ENCODE measurements at places on chromosomes 1 and 21.

GRCh38 chr1:228369608-228370438 is 36.8 kb downstream of the TRIM11 start:
- no peak for DNase-seq
- H3K4me3 ChIP-seq, result no peak overlapping the region
- H3K36me3 ChIP-seq, result no peaks in the 10 kb centered on the region

GRCh38 chr1:229495782-229496181 is 12.4 kb downstream of the NUP133 start:
- no peak overlapping the region for H3K27ac ChIP-seq
- H3K36me3 ChIP-seq, result peaks cover 13% of the 10 kb centered on the region
- no peaks in the 10 kb centered on the region for H3K4me1 ChIP-seq
- DNase-seq, result no peak
- H3K27me3 ChIP-seq, result no peaks in the 10 kb centered on the region
- no peak overlapping the region for H3K4me3 ChIP-seq

DNA sequence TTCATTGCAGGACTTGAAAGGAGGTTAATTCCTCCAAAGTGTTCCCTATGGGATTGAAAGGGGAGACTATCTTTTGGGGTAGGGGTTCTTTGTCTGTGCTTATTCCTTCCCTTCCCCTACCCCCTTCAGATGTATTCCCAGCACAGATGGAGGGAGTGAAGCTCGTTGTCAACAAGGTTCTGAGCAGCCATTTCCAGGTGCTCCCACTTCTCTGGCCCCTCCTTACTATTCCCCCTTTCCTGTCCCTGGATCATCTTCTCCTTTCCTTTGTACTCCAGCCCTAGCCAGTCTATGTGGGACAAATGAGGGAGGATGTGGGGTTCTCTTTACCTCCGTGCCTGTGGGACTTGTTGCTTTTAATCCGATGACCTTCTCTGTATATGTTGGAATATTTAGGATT is 899 bp downstream of the TOMM40L start:
- peak overlapping the region; percentile 62 for H3K4me3 ChIP-seq
- peaks cover 2% of the 10 kb centered on the region for H3K4me1 ChIP-seq
- no peak for DNase-seq
- peaks cover 8% of the 10 kb centered on the region for H3K36me3 ChIP-seq
- no peak overlapping the region for H3K27ac ChIP-seq

GRCh38 chr21:34935452-34935851 is 113.7 kb downstream of the RUNX1 start:
- H3K4me3 ChIP-seq, result no peak overlapping the region
- H3K27me3 ChIP-seq, result no peaks in the 10 kb centered on the region
- H3K27ac ChIP-seq, result no peak overlapping the region

- DNase-seq, result no peak
- H3K4me1 ChIP-seq, result no peaks in the 10 kb centered on the region
- no peak overlapping the region for H3K4me3 ChIP-seq
- no peaks in the 10 kb centered on the region for H3K27me3 ChIP-seq
- H3K27ac ChIP-seq, result no peak overlapping the region
- no peaks in the 10 kb centered on the region for H3K36me3 ChIP-seq
These were observed 202.9 kb downstream of the TBX15 start for GRCh38 chr1:118785246-118785645.

GRCh38 chr1:232927830-232928505 is 22.4 kb upstream of the NTPCR start:
- DNase-seq, result no peak
- H3K4me3 ChIP-seq, result no peak overlapping the region
- H3K36me3 ChIP-seq, result no peaks in the 10 kb centered on the region
- no peak overlapping the region for H3K27ac ChIP-seq
- no peaks in the 10 kb centered on the region for H3K4me1 ChIP-seq

- no peaks in the 10 kb centered on the region for H3K36me3 ChIP-seq
- no peaks in the 10 kb centered on the region for H3K27me3 ChIP-seq
- H3K27ac ChIP-seq, result no peak overlapping the region
These were observed 185.1 kb downstream of the PLPP3 start for GRCh38 chr1:56394298-56394697.

DNA sequence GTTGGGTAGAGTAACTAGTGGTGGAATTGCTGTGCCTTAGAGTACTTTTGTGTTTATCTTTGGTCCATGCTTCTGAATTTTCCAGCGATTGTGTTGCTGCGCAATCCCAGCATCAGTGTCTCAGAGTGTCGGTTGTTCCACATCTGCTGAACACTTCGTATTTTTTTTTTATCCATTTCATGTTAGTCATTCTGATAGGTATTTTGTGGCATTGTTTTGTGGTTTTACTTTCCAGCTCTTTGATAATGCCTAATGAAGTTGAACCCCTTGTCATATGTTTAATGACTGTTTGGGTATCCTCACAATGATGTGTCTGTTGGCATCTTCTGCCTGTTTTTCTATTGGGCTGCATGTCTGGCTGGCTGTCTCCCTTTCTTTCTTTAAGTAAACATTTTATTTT is 13.6 kb downstream of the TUFT1 start:
- H3K36me3 ChIP-seq, result no peaks in the 10 kb centered on the region
- H3K4me1 ChIP-seq, result 0 out of 2 replicates have a peak, but pooled peaks cover 1% of the 10 kb centered on the region
- H3K27me3 ChIP-seq, result no peaks in the 10 kb centered on the region
- no peak overlapping the region for H3K27ac ChIP-seq

- H3K36me3 ChIP-seq, result no peaks in the 10 kb centered on the region
- H3K27ac ChIP-seq, result no peak overlapping the region
- no peak for DNase-seq
- H3K4me1 ChIP-seq, result peaks cover 8% of the 10 kb centered on the region
- no peak overlapping the region for H3K4me3 ChIP-seq
These were observed 8.0 kb downstream of the PKLR start for GRCh38 chr1:155293086-155293749.

GRCh38 chr1:110829955-110830553 is 42.9 kb upstream of the CD53 start:
- H3K4me1 ChIP-seq, result no peaks in the 10 kb centered on the region
- H3K27me3 ChIP-seq, result no peaks in the 10 kb centered on the region
- no peak overlapping the region for H3K27ac ChIP-seq

DNA sequence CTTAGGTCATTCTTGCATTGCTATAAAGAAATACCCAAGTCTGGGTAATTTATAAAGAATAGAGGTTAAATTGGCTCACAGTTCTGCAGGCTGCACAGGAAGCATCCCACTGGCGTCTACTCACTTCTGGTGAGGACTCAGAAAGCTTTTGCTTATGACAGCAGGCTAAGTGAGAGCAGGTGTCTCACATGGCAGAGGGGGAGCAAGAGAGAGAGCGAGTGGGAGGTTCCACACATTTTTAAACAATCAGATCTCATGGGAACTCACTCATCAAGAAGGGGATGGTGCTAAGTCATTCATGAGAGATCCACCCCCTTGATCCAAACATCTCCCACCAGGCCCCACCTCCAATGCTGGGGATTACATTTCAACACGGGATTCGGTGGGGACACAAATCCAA is 13.6 kb upstream of the RGS4 start:
- H3K36me3 ChIP-seq, result no peaks in the 10 kb centered on the region
- no peak for DNase-seq
- H3K4me3 ChIP-seq, result no peak overlapping the region
- H3K27ac ChIP-seq, result no peak overlapping the region

DNA sequence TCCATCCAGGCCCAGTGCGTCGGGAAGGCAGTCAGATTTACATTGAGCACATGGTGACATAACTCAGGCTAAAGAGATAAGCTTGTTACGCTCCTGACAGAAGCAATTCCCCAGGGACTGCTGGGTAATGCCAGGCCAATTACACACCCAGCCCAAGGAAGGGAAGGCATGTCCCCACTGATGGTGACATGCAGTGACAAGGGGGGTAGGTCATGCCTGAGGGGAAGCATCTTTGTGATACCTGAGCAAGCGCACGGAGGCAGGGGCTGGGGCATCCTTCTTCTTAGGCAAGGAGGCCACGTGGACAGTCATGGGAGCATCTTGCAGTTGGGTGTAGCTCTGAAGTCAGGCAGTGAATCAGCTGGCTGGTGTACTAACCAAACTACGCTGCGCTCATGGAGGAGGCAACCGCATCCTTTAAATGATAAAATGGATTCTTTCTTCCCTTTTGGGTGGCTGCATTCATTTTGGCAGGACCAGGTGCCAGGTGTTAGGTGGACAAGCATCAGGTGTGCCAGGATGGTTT is 39.6 kb upstream of the GRIK3 start:
- H3K27me3 ChIP-seq, result no peaks in the 10 kb centered on the region
- peaks cover 2% of the 10 kb centered on the region for H3K4me1 ChIP-seq
- no peak overlapping the region for H3K27ac ChIP-seq
- H3K36me3 ChIP-seq, result no peaks in the 10 kb centered on the region

DNA sequence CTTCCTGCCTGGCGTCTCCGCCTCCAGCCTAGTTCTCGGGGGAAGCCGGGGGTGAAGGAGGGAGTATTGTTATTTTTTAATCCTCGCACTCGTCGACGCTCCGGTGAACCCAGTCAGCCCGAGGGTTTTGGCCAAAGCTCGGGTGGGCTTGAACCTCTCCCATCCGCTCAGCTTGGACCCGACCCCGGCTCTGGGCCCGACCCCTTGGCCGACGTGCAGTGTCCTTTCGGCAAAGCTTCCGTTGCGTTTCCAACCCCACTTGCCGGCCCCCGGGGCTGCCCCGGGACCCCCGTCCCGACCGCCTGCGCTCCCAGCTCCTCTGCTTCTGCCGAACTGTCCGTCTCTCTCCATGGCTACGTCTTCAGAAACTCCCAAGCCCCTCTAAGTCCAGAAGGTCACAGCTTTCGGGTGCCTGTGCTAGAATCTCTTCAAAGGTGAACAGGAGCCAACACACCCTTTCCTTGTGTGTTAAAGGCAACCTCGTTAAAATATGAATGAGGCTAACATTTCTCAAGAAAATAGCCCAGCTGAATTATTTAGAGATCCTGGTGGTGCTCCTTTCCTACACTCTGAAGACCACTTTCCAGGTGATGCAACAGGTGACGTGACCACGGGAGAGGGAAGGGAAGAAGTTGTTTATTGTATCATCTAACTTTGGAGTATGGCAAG is 647 bp downstream of the DESI2 start:
- no peak overlapping the region for H3K27ac ChIP-seq
- no peaks in the 10 kb centered on the region for H3K36me3 ChIP-seq
- H3K4me3 ChIP-seq, result peak overlapping the region; percentile 86

- H3K36me3 ChIP-seq, result no peaks in the 10 kb centered on the region
- no peaks in the 10 kb centered on the region for H3K27me3 ChIP-seq
- H3K27ac ChIP-seq, result no peak overlapping the region
These were observed 21.4 kb upstream of the DNM3 start for GRCh38 chr1:171819946-171820345.

DNA sequence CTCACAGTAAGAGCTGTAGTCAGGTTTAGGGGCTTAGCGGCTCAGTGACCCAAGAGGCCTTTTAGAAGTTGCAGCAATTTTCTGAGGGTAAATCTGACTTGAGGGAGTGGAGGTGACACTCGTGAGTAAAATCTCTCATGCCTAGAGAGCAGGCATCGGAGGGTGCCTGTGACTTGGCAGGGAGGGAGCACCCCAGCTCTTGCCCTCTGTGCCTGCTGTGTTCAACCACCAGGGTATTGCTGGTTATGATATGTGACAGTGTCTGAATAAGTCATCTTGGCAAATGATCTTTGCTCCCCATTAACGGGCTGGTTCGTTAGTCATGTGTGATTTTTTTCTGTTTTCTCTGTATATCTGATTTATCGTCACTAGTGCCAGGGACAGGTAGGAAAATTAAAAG is 5.9 kb downstream of the MAN1C1 start:
- H3K4me1 ChIP-seq, result 0 out of 2 replicates have a peak, but pooled peaks cover 2% of the 10 kb centered on the region
- no peak for DNase-seq
- no peaks in the 10 kb centered on the region for H3K36me3 ChIP-seq

DNA sequence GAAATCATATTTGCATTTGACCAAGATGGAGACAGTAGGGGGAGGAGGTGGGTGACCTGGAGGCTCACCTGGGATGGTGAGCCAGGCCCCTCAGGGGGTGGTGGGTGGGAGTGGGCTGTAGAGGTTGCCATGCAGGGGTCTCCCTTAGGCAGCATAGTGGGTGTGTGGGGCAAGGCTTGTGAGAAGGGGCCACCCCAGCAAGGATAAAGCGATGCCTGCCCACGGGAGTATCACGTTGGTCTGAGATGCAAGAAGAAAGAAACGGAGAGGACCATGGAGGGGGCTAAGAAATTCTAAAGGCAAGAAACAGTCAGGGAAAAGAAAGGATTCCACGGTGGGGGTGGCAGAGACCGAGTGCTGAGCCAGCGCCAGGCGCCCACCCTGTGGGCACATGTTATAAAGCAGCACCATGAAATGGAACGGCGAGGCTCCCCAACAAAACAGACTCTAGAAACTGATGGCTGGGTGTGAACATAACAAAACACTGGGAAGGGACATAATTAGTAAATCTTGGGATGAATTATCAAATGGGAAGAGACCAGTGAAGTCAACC is 11.7 kb upstream of the C2CD2 start:
- no peak overlapping the region for H3K4me3 ChIP-seq
- no peak overlapping the region for H3K27ac ChIP-seq
- H3K27me3 ChIP-seq, result no peaks in the 10 kb centered on the region
- no peaks in the 10 kb centered on the region for H3K36me3 ChIP-seq
- no peak for DNase-seq

- no peak overlapping the region for H3K4me3 ChIP-seq
- no peak for DNase-seq
- H3K27me3 ChIP-seq, result no peaks in the 10 kb centered on the region
- H3K27ac ChIP-seq, result no peak overlapping the region
These were observed 81.4 kb downstream of the SMYD2 start for GRCh38 chr1:214362188-214362882.

- H3K36me3 ChIP-seq, result no peaks in the 10 kb centered on the region
- H3K4me3 ChIP-seq, result no peak overlapping the region
- H3K27me3 ChIP-seq, result no peaks in the 10 kb centered on the region
- no peak overlapping the region for H3K27ac ChIP-seq
These were observed 355.4 kb downstream of the KIF26B start for GRCh38 chr1:245510144-245510543.

- H3K27me3 ChIP-seq, result no peaks in the 10 kb centered on the region
- DNase-seq, result no peak
- no peaks in the 10 kb centered on the region for H3K4me1 ChIP-seq
- H3K27ac ChIP-seq, result no peak overlapping the region
These were observed 275.2 kb downstream of the VAV3 start for GRCh38 chr1:107689733-107690132.

DNA sequence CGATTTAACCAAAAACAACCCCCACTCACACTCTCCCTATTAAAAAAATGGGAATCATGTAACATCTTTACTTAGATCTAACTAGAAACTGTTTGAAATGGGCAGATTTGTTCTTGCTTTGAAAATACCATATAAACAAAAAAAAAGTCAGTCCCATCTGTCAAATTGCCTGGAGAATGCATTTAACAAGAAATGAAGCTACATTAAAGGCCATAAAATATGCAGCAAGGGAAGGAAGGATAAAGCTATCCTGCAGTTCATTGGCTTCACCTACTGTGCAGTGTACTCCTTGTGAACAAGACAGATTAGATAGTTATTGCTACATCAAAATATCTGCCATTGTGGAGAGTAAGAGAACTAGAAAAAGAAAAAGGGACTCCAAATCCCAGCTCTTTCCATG is 160.5 kb downstream of the LRRC7 start:
- H3K27me3 ChIP-seq, result no peaks in the 10 kb centered on the region
- no peak for DNase-seq
- no peaks in the 10 kb centered on the region for H3K36me3 ChIP-seq
- no peak overlapping the region for H3K4me3 ChIP-seq

- H3K27me3 ChIP-seq, result no peaks in the 10 kb centered on the region
- no peak overlapping the region for H3K4me3 ChIP-seq
- no peaks in the 10 kb centered on the region for H3K36me3 ChIP-seq
- no peak for DNase-seq
- H3K27ac ChIP-seq, result no peak overlapping the region
- H3K4me1 ChIP-seq, result 0 out of 2 replicates have a peak, but pooled peaks cover 1% of the 10 kb centered on the region
These were observed 15.9 kb downstream of the PDXK start for GRCh38 chr21:43734928-43735229.

- H3K27ac ChIP-seq, result no peak overlapping the region
- H3K4me3 ChIP-seq, result no peak overlapping the region
- DNase-seq, result no peak
- H3K27me3 ChIP-seq, result no peaks in the 10 kb centered on the region
- H3K4me1 ChIP-seq, result no peaks in the 10 kb centered on the region
- H3K36me3 ChIP-seq, result no peaks in the 10 kb centered on the region
These were observed 2.1 kb upstream of the IPP start for GRCh38 chr1:45752441-45753052.
